Stimulated activated CD4-positive, alpha-beta T cell treated with anti-CD3 and anti-CD28 coated beads, Interleukin-15, amount 100 ng/mL, for 1 hour (primary cell): ENCODE measurements at places on chromosomes 4 and X.
A peak's percentile ranks its signal among the peaks of the same experiment; 100 is the strongest.

GRCh38 chrX:38800981-38801845, at the start of gene MID1IP1:
TSS of gene MID1IP1 (plus strand) at chrX:38801459. CDS start at chrX:38804947, 3,488 bp downstream.
- peak; percentile 37 for DNase-seq

- DNase-seq, result no peak
These were observed 15.6 kb downstream of the RBM41 start for GRCh38 chrX:107102980-107103379.

- DNase-seq, result no peak
These were observed 39.6 kb downstream of the RPS6KA3 start for GRCh38 chrX:20227116-20227515.

DNA sequence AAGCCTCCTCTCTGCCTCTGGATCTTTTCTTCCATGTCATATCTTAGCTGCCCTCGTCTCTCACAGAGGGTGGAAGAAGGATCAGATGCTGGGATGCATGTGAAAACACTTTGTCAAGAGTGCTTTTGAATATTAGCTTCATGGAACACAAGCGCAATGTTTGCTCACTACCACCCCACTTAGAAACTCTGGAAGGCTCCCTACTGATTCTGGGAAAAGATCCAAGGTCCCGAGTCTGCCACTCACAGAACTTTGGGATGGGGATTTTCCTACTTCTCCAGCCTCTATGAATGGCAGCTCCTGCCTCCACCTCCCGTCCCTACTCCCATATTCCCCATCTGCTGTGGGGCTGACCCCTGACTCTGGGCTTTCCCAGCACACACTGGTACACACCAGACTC, 40.2 kb upstream of the CRMP1 start:
- DNase-seq, result no peak

DNA sequence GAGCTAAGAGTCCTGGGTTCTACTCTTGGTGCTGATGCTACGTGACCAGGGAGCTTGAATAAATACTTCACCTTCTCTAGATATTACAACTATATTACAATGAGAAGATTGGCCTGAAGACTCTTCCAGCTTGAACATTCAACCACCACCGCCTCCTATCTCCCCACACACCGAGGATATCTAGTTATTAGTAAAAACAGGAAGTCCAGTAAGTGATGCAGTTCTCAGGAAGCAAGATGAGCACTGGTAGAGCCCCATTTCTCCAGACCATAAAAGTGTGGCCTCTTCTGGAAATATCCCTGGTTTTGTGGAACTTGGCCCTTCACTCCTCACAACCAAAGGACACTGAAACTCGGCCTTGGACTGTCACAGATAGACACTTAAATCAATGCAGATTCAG, 18.5 kb downstream of the PJA1 start:
- no peak for DNase-seq

DNA sequence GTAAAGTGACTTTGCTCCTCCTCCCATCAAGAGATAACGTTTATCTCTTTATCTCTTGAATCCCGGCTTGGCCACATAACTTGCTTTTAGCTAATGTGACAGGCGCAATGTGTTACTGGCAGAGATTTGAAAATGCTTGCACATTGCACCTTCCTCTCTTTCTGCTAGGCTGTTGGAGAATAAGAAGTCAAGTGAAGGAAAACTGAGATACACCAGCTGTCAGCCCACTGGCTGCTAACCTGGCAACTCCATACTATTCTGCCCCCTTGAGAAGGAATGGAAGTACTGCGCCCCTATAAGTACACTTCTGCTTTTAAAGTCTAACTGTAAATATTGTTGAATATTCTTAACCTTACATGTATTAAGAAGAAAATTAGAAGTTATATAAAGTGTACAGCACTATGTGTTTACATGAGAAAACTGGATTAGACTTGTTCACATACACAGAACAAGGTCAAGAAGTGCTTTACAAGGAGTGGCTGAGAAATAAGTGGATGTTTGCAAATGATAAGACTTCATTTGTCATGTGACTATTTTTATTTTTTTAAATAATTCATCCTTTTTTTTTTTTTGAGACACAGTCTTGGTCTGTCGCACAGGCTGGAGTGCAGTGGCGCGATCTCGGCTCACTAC, 424.5 kb upstream of the CTSO start:
- DNase-seq, result no peak

DNA sequence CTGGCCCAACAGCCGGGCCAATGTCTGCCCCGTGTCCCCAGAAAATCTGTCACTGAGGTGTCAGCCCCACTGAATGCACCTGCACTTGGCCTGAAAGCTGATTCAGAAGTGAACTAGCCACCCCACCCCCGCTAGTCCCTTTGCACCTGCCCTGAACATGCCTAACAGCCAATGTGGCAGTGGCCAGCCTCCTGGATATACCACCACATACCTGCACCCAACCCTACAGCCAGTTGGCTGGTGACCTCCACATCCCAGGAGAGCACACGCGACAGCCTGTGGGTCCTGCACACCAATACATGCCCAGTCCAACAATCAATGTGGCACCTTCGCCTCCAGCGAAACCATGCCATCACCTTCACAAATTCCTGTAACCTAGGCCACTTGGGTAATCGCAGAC, 116.7 kb downstream of the GALNTL6 start:
- DNase-seq, result no peak

DNA sequence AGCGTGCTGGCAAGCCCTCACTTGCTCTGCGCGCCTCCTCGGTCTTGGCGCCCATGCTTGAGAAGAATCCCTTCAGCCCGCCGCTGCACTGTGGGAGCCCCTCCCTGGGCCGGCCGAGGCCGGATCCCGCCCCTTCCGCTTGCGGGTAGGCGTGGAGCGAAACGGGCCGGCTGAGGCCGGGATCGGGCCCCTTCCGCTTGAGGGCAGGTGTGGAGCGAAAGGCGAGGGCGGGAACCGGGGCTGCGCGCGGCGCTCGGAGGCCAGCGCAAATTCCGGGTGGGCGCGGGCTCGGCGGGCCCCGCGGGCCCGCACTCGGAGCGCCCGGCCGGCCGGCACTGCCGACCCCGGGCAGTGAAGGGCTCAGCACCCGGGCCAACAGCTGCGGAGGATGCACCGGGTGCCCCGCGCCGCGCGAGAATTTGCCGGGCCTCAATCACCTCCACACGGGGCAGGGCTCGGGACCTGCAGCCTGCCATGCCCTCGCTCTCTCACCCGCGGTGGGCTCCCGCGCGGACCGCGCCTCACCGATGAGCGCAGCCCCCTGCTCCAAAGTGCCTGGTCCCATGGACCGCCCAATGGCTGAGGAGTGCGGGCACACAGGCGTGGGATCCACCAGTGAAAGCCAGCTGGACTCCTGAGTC, 58.1 kb upstream of the GBA3 start:
- no peak for DNase-seq

GRCh38 chrX:15204130-15204751, 65.6 kb downstream of the ASB9 start:
- DNase-seq, result no peak

- no peak for DNase-seq
These were observed 23.2 kb downstream of the VEGFC start for GRCh38 chr4:176769514-176769913.

GRCh38 chr4:80587871-80588385, 252.4 kb downstream of the CFAP299 start:
- DNase-seq, result no peak

- DNase-seq, result no peak
These were observed 13.5 kb downstream of the PRKX start for GRCh38 chrX:3699821-3700381.

GRCh38 chrX:16240231-16240905, 73.1 kb downstream of the MAGEB17 start:
- DNase-seq, result no peak

DNA sequence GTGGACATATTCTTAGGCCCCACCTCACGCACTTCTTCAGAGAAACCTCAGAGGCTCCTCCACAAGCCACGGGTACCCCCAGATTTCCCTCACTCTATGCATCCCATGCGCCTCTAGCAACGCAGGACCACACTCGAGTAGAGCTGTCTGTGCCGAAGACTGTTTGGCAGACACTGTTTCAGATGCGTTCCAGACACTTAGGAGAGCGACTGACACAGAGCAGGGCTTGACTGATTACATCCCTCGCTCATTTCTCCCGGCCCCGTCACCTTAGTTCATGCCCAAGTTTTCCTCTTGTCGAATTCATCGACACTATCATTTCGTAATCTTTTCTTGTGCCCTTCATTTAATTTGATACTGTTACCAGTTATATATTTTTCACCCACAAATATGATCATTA, 15.0 kb downstream of the SORBS2 start:
- no peak for DNase-seq

DNA sequence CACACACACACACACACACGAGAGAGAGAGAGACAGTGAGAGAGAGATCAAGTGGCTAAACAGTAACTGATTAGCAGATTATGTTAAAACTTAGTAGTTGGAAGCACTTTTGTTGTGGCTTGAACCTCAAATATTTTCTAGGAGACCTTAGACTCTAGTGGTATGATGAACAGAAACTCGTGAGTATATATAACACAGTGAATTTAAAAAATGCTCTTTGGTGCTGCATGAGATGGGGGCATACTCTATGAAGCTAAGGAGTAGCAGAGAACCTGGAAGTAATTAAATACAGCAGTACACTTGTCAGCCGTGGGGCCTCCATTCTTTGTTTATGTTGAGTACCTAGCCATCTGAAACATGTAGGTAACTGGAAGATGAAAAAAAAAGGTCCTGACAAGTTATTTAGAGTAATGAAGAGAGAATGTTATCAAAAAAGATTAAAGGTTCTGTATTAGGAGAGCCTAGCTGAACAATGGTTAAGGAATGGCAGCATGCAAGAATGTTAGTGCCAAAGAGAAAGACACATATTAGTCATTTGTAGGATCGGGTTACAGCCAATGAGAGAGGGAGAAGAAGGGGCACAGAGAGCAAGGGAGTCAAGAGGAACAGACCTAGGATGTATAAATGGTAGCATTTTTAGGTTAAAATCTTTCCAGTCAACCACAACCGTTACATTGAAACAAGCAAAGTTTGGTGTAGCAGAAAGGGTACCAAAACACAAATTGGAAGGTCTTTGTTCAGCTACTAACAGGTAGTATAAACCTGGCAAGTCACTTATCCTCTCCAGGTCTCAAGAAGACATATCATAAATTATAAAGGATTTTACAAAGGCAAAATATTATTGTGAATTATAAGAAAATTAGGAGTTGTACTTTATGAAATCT, 316.7 kb upstream of the DIPK2B start:
- no peak for DNase-seq

- DNase-seq, result no peak
These were observed 21.1 kb downstream of the GRPR start for GRCh38 chrX:16144420-16144819.

DNA sequence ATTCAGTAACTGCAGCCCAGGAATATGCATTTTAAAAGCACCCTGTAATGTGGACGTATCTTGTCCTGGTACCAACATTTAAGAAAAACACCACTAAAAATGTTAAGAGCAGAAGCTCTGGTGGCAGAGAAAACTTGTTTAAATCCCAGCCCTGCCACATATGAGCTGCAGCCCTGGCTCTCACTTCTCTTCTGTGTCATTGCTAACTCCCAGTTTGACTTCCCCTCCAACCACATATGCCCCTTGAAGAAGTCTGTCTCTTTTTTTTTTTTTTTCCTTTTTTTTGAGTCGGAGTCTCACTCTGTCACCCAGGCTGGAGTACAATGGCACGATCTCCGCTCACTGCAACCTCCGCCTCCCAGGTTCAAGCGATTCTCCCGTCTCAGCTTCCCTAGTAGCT, 14.8 kb downstream of the LHFPL1 start:
- DNase-seq, result no peak

- no peak for DNase-seq
These were observed 15.7 kb upstream of the AFAP1 start for GRCh38 chr4:7955393-7955792.

GRCh38 chr4:157838366-157838765, 334.5 kb downstream of the GASK1B start:
- DNase-seq, result no peak

DNA sequence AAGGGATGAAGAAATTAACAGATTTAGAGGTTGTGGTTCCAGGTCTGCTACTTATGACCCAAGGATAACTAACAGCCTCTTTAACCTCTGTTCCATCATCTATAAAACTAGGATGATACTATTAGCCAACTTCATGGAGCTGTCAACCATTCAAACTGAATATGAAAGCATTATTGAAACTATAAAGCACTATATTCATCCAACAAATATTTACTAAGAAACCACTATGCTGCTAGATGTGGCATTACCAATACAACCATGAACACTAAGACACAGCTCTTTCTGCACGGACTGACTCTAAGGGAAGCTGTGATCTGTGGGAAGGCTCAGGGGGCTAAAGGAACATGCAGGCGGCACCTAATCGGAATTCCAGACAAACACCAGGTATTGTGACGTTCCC, 66.0 kb downstream of the APBB2 start:
- DNase-seq, result no peak

DNA sequence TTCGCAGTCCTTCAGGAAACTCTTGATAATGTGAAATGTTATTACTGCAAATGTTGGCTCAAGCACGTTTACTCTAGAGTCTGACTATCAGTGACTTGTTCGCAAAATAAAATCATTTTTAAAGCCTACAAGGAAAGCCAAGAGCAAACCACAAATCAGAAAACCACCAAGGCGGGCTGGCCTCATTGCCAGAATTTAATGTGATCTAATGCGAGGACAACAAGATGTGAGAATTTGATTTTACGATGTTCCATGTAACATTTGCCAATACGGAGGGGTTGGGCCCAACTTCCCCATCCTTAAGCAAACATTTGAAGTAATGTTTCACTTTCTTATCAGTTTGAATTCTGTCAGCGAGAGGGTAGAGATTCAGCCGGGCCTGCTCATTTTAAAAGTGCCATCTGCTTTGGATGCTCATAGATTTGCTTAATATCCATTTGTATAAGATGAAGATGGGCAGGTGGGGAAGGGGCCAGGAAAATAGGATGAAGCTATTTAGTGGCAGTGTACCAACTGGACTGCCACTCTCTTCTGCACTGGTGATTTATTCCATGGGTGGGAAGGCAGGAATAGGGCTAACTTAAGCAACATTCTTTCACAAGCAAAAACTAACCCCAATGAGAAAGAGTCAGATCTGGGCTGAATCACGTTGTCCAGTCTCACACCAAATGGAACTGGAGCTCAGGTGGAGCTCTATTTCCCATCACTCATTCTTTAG, 225.3 kb downstream of the ANAPC10 start:
- no peak for DNase-seq

DNA sequence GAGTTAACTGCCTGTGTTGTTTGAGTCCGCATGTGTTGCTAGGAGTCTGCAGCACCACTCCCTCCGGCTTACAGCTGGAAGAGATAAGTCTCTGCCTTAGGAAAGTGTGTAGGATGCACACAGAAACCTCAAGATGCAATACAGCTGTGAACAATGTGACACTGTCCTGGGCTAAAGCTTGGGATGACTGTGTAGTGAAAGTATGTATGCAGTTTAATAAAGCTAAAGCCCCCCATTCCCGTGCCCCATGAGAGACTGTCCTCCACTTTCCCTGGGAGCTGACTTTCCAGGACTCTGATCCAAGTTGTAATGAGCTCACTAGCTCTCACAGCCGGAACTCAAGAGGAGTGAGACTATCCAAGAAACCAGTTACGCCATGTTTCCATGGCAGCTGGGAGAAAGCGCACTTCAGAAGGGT, 156.6 kb upstream of the FTHL17 start:
- DNase-seq, result no peak

DNA sequence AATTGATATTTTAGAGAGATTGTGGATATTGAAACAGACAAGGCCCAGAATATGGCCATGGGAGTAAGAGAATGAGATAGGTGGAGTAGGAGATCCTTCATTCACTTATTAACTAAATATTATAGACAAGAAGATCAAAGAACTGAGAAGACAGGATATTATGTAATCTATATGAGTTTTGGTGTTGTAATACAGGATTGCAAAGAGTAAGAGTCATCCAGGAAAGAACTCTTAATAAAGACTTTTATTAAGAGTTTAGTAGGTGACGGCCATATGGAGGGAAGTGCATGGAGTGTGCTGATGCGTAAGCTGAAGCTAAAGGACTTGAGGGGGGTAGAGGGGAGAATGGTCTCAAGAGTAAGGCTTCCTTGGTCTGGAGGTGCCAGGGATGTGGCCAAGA, 153.7 kb downstream of the VEGFC start:
- DNase-seq, result no peak
